ENCODE measurements at places on chromosomes 5 and 9. TPM values are rescaled to one million over a fixed set of nuclear protein-coding genes. Genes with fewer than 3 reads are reported as not detected.

DNA sequence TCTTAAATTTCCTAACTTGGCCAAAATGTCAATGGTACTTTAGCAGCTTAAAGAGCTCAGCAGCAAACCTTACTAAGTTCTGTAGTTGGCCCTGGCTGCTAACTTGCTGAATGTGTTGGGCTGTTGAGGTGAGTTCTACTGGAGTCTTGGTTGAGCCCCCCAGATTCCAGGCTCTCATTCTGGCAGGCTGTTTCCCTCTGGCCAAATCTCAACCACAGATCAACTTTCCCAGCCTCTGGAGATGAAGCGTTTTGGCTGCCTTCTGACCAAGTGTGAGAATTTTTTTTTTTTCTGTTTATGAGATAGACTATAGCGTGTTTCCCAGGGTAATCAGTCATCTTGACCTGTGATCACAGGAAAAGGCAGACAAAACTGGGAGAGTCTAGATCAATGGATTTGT, 343.7 kb downstream of the EBF1 start:
- DNase-seq: no peak

- no peak for DNase-seq
These were observed 170.0 kb upstream of the RASA1 start for GRCh38 chr5:87097664-87098063.

GRCh38 chr5:15850939-15851341, 328.7 kb downstream of the MARCHF11 start:
- no peak for DNase-seq

GRCh38 chr9:86322973-86323644, 31.1 kb downstream of the TUT7 start:
- no peak for DNase-seq

GRCh38 chr9:114718801-114719221, 36.8 kb upstream of the TEX48 start:
- no peak for DNase-seq

DNA sequence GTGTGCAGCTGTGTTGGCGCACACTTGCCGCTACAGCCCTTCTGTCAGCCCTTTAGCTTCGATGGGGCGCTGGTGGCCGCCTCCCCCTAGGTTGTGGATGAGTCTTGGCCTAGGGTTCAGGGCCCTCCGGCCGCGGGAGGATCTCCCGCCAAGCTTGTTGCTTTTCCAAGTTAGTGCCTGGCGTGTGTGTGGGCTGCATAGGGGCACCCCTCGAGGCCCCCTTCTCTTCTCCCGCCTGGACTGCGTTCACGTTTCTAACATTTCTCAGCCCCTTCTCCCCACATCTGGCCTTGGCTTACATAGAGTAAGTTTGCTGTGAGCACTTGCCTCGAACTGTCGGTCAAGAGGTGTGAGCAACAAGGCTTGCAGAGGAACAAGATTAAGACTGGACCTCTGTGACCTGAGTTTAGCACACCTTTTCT, 413 bp upstream of the OXCT1 start:
- no peak for DNase-seq

DNA sequence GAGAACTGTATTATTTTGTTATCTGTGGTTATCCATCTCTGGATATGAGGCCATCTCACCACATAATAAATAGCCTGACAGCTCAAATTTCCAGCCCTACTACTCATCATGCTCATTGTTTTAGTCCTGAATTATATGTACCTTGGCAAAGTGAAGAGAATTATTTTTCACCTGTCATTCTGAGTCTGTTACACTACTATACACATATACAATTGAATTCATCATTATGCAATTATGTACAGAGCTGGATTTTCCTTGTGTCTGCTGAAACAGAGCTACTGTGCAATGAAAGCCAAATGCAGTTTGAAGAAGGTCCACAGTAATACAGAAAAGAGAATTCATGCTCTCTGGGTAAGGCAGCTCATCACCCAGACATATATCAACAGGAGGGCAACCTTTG, 28.5 kb downstream of the ESM1 start:
- DNase-seq: no peak

GRCh38 chr9:23556459-23556858, 269.6 kb downstream of the ELAVL2 start:
- no peak for DNase-seq

DNA sequence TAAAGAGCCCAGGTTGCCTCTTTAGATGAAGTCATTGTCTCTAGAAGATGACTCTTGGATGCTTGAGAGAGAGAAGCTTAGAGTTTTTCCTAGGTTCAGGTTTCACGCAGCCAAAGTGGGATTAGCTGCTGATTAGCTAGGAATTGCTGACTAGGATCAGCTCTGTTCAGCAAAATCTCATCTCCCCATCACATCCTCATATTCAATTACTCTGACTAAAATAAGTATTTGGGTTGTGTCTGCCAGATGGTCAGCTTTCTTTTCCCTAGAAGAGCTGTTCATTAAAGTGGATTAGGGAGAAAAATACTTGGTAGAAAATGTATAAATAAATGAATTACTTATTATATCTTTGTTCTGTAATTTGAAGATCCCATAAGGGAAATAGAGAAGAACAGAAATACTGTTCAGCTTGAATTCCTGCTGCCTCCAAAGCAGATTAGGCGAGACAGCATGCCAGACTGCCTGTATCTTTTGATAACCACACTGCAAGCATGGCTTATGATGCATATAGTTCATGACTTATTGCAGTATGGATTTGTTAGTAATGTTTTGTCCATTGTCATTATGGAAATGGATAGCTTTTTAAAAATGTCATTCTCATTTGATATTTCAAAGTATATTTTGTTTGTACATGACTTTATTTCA, 184.8 kb upstream of the CD180 start:
- DNase-seq: no peak

- no peak for DNase-seq
These were observed 257.7 kb downstream of the MCTP1 start for GRCh38 chr5:95027151-95027721.

DNA sequence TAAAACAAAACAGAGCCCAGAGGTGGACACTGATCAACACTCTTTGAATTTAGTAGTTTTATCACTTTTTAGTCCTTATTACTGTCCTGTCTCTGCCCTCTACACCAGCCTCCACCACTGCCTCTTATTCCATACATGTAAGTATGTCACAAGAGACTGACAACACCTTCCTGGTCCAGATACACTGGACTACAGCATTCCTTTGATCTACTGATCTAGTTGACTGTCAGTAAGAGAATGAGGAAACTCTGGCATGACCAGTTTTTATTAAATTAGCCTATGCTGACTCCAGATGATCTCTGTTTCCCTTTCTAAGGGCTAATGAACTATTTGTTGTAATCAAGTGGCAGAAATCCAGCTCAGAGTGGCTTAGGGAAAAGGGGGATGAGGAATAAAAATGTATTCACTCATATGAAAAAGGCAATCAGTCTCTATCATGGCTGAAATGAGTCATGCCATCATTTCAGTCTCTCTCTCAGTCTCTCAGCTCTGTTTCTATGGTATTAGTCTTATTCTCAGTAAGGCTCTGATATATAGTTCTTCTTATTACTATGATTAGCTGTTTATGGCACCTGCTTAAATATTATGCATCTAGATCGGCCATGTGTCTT, 5.5 kb downstream of the ARHGEF37 start:
- no peak for DNase-seq

- peak; percentile 29 for DNase-seq
These were observed 42.7 kb upstream of the CEP72 start for GRCh38 chr5:569358-569867.

GRCh38 chr9:133880851-133881661, 111.1 kb downstream of the VAV2 start:
- DNase-seq: no peak

DNA sequence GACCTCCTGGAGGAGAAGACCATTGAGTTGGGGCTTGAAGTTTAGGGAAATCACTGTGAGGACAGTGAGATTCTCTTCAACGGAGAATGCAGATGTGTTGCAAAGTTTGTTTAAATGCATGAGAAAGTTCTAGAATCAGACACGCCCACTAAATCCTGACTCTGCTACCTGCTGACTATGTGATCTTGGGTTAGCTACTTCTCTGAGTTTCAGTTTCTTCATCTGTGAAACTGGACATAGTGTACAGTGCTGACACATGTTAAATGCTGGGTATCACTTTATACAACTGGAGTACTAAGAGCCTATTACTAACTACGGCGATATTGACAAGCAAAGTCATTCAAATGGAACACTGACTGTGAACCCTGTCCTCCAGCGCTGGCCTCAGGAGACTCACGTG, 255.5 kb downstream of the HSPA4 start:
- no peak for DNase-seq

GRCh38 chr9:111957856-111958631, 61.4 kb downstream of the UGCG start:
- no peak for DNase-seq

The TAF11L10 gene
- not detected for total RNA-seq

The OR1Q1 gene
- not detected for total RNA-seq

The CTNND2 gene
- total RNA-seq: 2.5 TPM

The PCDHA4 gene
- 1.1 TPM for total RNA-seq

The ZNF883 gene
- total RNA-seq: 1.4 TPM

The LPAR1 gene
- 47.9 TPM for total RNA-seq

The SLC34A1 gene
- total RNA-seq: not detected

The SLIT3 gene
- 30.0 TPM for total RNA-seq

All from sigmoid colon (tissue), 7 donors.